ENCODE measurements at places on chromosomes 7 and 10.

GRCh38 chr10:88207121-88207546 is 343.7 kb downstream of the PTEN start:
- DNase-seq, result no peak

DNA sequence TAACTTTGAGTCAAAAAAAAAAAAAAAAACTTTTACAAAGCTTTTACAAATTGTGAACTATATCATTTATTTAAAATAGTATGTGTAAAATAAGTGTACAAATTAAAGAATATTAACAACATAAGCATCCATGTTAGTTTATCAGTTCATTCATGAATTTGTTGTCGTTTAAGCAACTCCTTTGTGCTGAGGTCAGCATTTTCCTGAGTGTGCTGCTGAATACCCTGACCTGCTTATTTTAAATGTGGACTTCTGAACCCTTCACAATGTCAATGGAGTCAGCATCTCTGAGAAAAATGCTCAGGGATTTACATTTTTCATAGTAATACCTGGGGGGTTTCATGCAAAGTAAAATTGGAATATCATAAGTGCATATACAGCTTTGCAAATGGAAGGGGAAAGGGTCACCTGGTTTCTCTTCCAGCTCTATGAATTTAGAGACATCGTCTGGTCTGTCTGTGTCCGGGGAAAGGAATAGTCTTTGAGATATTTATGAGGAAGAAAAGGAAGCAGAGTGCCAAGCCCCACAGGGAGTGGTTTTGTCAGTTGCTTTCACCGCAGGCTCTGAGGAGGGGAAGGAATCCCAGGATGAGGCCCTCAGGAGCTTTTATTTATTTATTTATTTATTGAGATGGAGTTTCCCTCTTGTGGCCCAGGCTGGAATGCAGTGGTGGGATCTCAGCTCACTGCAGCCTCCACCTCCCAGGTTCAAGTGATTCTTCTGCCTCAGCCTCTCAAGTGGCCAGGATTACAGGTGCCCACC is 125.5 kb upstream of the SVIL start:
- no peak for DNase-seq

- DNase-seq, result no peak
Observed at GRCh38 chr10:43594944-43595589, 11.2 kb upstream of the ZNF485 start.

DNA sequence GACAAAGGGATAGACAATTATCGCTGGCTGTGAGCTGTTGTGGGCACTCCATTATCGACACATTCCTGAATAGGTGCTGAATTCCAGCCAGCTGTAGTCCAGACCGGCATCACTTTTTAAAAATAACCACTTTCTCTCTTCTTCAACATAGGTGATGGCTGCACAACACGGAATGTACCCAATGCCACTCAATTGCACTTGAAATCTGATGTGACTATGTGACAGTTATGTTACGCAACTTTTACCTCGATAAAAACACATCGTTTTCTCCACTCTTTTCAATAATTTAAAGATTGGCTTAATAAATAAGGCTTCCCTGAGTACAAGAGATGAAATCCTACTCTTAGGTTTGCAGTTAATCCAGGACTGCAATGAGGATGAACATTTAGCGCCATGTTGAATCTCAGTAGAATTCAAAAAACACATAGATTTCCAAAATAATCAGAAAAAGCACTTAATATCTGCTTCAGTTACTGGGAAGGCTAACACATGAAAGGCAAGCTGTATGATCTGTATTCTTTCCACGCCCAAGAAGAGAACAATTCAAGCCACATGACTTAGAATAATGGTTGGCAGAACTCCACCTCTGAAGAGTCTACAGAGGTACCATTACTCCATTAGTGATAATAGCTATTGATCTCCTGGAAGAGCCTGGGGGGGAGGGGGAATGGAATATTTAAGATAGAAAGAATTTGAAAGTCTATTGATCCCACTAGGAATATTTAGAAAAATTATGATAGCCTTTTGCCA is 3.6 kb downstream of the YWHAG start:
- DNase-seq, result no peak

DNA sequence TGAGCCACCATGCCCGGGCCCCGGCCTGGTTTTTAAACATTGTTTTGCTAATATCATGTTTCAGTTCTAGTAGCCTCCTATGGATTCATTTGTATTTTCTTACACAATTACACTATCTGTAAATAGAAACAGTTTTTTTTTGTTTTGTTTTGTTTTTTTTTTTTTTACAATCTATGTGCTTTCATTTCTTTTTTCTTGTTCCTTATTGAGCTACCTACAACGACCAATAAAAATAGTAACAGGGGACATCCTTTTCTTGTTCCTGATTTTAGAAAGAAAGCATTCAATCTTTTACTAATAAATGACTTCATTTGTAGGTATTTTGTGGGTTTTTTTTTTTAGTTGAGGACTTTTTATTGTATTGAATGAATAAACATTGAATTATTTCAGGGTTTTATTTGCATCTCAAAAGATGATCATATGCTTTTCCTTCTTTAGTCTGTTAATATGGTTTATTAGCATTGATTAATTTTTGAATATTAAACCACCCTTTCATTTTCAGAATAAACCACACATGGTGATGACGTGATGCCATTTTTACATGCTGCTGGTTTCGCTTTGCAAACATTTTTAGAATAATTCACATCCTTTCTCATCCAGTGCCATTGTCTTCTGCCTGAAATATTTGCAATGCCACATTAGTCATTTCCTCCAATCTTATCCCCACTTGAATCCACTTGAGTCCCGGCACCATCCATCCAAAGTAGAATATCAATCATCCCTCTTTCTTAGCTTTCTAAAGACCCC is 18.1 kb upstream of the AKR1E2 start:
- no peak for DNase-seq

DNA sequence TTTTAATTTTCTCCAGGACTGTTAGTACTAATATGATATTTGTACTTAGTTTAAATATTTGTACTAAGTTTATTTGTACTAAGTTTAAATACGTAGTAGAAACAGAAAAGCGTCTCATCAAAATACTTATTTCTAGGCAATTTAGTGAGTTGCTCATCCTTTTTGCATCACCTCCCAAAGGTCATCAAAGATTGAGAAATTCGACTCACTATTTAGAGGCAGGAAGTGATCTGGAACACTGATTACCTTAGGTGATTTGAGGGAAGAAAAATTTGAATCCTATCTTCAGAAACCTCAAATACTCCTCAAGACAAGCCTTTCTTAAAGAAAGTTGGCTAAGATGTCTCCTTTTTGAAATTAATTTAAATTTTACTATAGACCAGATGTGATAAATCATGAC is 14.5 kb downstream of the WNT16 start:
- no peak for DNase-seq

GRCh38 chr7:781936-782529 is 50.2 kb upstream of the SUN1 start:
- no peak for DNase-seq

GRCh38 chr7:26369593-26369992 is 77.9 kb downstream of the SNX10 start:
- DNase-seq, result no peak

- no peak for DNase-seq
Observed at GRCh38 chr7:127380479-127380878, 12.0 kb downstream of the ZNF800 start.

GRCh38 chr7:106864298-106865081 is 592 bp upstream of the PIK3CG start:
- DNase-seq, result no peak

DNA sequence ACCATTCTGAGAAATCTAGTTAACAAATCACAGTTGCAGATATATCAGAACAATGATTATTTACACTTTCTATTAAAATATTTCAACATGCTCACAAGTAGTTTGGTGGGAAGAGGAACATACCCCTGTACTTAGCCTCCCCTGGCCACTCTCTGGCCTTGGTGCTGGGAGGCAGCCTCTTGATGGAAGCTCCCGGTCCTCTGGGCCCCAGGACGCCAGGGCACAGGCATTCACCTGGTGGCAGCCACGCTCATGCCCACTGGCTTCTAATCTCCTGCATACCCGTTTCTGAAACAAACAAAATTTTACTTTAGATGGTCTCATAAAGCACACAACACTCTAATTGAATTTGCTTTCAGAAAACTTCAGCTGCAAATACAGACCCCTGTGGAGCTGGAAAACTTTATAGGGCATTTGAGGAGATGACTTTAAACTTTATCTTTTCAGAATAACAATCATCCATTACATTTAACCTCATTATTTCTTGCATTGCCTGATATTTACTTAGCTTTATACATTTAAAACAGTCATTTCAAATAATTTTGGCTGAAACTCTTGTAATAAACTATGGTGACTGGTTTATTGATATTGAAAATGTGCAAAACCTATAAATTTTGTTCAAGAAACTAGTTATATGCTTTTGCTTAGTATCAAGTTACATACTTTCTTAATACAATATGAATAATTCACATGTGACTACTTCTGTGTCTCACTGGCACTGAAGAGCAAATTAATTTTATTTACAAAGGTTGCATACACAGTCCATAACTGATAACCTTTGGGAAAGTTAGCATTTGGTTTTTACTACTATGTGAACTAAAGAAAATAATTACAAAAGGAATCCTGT is 30.8 kb downstream of the C10orf143 start:
- DNase-seq, result no peak

DNA sequence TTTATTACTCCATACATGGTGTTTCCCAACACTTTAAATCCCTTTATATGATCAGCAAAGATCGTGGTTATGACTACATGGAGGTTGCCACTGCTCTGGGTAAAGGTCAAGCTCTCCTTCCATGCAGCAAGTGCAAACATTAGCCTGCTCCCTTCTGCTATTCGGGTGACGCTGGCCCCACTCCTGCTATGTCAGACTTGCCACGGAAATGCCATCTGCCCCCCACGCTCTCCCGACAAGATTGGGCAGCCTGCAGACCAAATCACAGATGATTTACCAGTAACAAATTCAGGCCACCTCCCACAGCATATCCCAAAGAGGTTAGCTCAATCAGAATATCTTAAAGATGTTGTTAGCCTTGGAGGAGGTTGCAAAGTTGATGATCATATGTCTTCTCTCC is 77.8 kb upstream of the MGMT start:
- no peak for DNase-seq

DNA sequence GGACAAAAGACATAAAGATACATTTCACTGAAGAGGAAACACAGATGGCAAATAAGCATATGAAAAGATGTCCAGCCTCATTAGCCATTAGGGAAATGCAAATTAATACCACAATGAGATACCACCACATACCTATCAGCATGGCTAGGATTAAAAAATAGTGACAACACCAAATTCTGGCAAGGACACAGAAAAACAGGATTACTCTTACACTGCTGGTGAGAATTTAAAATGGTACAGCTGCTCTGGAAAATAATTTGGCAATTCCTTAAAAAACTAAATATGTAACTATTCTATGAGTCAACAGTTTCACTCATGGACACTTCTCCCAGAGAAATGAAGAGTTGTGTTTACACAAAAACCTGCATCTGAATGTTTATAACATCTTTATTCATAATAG is 121.1 kb downstream of the C10orf90 start:
- no peak for DNase-seq

DNA sequence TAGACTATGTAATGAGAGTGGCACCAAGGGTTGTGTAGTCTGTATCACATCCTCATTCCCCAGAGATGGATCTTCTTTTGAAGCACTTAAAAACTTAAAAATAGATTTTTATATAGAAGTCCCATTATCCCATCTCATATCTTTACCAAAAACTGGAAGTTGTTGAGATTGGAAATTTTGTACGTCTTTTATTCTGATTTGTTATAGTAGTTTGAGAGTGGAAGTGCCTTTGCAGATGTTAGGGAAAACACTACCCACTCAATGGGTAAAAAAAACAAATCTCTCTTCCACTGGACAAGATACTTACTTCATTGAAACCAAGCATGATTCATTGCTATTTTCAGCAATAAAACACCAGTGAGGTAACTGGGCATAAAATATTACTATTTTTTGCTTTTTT is 184.4 kb downstream of the MACC1 start:
- no peak for DNase-seq

- no peak for DNase-seq
Observed at GRCh38 chr10:48608279-48608681, 3.4 kb upstream of the ARHGAP22 start.

DNA sequence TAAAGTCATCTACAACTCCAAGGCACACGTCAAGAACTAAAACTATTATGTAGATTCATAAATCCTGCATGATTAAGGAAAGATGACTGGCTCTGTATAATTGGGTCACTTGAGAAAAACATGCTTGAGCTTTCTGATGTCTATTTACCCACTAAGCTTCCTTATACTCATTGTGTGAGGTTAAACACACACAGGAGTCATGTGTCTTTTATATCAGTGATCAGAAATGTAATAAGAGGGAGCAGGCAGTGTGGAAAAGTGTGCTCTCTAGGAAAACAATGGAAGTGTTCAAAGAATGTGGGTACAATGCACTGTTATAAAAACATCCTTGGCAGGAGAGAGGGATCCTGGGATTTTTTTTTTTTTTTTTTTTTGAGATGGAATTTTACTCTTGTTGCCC is 108.6 kb upstream of the ARID5B start:
- DNase-seq, result no peak

GRCh38 chr7:112502700-112503099 is 21.9 kb downstream of the LSMEM1 start:
- no peak for DNase-seq

- no peak for DNase-seq
Observed at GRCh38 chr7:98202367-98203195, 8.7 kb upstream of the BHLHA15 start.

DNA sequence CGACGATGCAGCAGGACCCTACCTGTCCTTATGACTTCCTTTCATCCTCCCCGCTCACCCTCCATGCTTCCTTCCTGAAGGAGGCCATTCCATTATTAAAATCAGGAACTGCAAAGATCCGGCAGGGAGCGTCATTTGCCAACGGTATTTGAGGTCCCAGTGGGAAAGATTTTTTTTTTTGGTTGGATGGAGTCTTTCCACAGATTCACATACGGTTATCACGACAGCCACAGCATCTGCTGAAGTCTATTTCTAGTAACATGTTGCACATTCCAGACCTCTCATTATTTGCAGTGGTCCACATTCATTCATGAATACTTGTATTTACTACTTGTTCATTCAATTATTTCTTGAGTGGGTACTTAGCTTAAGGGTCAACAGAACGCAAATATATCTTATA is 94.7 kb upstream of the LYZL2 start:
- DNase-seq, result no peak

- DNase-seq, result no peak
Observed at GRCh38 chr7:3893789-3894153, 592.7 kb downstream of the SDK1 start.

DNA sequence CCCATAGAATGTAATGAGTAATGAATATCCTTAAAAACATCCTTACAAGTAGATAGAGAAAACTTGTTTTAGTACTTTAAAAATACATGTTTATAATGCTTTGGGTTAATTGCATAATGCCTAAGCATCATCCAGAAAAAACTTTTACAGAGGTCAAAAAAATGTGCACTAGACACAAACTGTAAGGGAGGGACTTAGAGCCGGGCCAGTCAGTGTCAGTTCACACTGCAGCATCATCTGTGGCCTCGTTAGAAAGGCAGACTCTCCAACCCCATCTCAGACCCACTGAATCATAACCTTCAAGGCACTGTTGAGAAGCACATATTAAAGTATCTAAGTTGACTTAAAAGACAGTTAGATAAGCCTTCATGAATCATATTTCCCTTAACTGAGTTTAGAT is 230.1 kb upstream of the PRPS1L1 start:
- DNase-seq, result no peak

Measured in cerebellar nuclear complex (tissue), 1 donor.